SK-N-SH (cell line): ENCODE measurements at places on chromosomes 1 and 21.

- no peak overlapping the region for H3K4me3 ChIP-seq
- no peak overlapping the region for H3K27ac ChIP-seq
- no peaks in the 10 kb centered on the region for H3K4me1 ChIP-seq
- peaks cover 1% of the 10 kb centered on the region for H3K36me3 ChIP-seq
- H3K27me3 ChIP-seq = no peaks in the 10 kb centered on the region
Observed at GRCh38 chr21:36030581-36031189, 29.6 kb downstream of the SETD4 start.

GRCh38 chr21:20004367-20004766, 993.8 kb upstream of the NCAM2 start:
- no peaks in the 10 kb centered on the region for H3K36me3 ChIP-seq
- no peaks in the 10 kb centered on the region for H3K27me3 ChIP-seq
- H3K27ac ChIP-seq = no peak overlapping the region
- no peak for DNase-seq
- H3K4me3 ChIP-seq = no peak overlapping the region

GRCh38 chr21:44421901-44422840, 33.1 kb upstream of the LRRC3 start:
- no peaks in the 10 kb centered on the region for H3K36me3 ChIP-seq
- DNase-seq = no peak
- no peaks in the 10 kb centered on the region for H3K4me1 ChIP-seq
- H3K27me3 ChIP-seq = no peaks in the 10 kb centered on the region
- no peak overlapping the region for H3K4me3 ChIP-seq

- H3K4me3 ChIP-seq = peak overlapping the region; percentile 49; the same call in 1 of the 2 replicates
- DNase-seq = no peak
- H3K36me3 ChIP-seq = peaks cover under 1% of the 10 kb centered on the region
- peak overlapping the region; percentile 72 for H3K27ac ChIP-seq
Observed at GRCh38 chr1:180156201-180156600, 1.5 kb downstream of the QSOX1 start.

- H3K27ac ChIP-seq = no peak overlapping the region
- no peak overlapping the region for H3K4me3 ChIP-seq
- no peak for DNase-seq
- H3K36me3 ChIP-seq = no peaks in the 10 kb centered on the region
- H3K27me3 ChIP-seq = no peaks in the 10 kb centered on the region
- no peaks in the 10 kb centered on the region for H3K4me1 ChIP-seq
Observed at GRCh38 chr1:112172294-112172882, 182.9 kb upstream of the KCND3 start.

GRCh38 chr1:219813294-219813693, 115.1 kb downstream of the SLC30A10 start:
- H3K4me3 ChIP-seq = no peak overlapping the region
- no peaks in the 10 kb centered on the region for H3K27me3 ChIP-seq
- H3K36me3 ChIP-seq = no peaks in the 10 kb centered on the region
- DNase-seq = no peak
- H3K4me1 ChIP-seq = peaks cover 5% of the 10 kb centered on the region

DNA sequence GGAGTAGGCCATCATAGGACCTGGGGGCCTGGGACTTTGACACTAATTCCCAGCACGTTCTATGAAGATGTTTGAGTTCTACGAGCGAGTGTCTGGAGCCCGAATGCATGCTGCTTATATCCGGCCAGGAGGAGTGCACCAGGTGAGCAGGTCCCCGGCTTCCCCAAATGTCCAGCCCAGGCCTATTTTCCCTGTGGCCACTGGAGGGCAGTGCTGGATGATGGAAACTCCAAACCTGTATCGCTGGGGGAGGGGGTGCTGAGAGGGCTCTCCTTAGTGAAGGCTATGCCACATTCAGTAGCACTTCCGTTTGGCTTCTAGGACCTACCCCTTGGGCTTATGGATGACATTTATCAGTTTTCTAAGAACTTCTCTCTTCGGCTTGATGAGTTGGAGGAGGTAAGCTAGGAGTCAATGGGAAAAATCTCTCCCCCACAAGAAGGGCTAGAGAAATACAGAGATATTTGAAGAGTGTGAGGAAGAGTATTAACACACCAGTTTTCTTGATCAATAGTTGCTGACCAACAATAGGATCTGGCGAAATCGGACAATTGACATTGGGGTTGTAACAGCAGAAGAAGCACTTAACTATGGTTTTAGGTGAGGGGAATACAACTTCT, 5.2 kb upstream of the FCER1G start:
- no peak overlapping the region for H3K4me3 ChIP-seq
- H3K27ac ChIP-seq = no peak overlapping the region
- H3K27me3 ChIP-seq = no peaks in the 10 kb centered on the region
- H3K4me1 ChIP-seq = no peaks in the 10 kb centered on the region
- peak; percentile 84 for DNase-seq
- peaks cover 68% of the 10 kb centered on the region for H3K36me3 ChIP-seq

DNA sequence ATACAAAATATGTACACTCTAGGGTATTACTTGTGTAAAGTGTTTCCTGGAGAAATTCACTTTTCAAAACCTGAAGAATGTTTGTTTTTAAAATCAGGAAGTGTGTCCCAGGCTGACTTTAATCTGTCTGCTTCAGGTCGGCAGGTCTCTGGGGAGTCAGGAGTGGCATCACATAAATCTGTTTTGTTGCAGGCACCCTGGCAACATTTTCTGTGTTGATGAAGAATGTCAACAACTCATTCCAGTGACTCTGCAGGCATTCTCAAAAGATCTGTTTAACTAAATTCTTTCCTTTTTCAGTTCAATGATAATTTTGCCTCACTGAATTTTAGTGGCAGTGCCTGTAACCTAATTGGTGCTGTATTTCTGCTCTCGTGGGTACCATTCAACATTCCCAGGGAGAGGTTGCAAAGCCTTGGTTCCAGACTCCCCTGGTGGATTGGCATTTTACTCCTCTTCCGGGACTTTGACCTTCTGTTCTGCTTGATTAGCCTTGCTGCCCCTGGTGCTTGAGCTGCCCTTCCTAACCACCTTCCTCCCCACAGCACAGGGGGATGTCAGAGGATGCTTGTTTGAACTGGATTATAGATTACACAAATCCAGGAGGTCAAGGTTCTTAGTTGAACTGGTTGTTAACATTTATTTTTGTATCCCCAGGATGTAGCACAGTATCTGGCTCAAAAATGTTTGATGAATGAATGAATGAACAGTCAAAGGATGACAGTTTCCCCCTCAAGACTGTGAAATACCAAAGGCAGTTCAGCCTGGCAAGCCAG, 55.4 kb upstream of the LPGAT1 start:
- no peaks in the 10 kb centered on the region for H3K36me3 ChIP-seq
- H3K4me1 ChIP-seq = no peaks in the 10 kb centered on the region
- H3K27ac ChIP-seq = no peak overlapping the region
- no peak overlapping the region for H3K4me3 ChIP-seq
- no peaks in the 10 kb centered on the region; the same call in 1 of the 2 replicates for H3K27me3 ChIP-seq
- DNase-seq = no peak

GRCh38 chr21:44413566-44414290, 41.6 kb upstream of the LRRC3 start:
- no peaks in the 10 kb centered on the region for H3K36me3 ChIP-seq
- H3K4me1 ChIP-seq = no peaks in the 10 kb centered on the region
- DNase-seq = no peak

- no peak overlapping the region for H3K27ac ChIP-seq
- H3K36me3 ChIP-seq = no peaks in the 10 kb centered on the region
- no peaks in the 10 kb centered on the region for H3K4me1 ChIP-seq
- peaks cover 47% of the 10 kb centered on the region for H3K27me3 ChIP-seq
- DNase-seq = no peak
- no peak overlapping the region for H3K4me3 ChIP-seq
Observed at GRCh38 chr1:181318022-181318857, 165.1 kb upstream of the CACNA1E start.

DNA sequence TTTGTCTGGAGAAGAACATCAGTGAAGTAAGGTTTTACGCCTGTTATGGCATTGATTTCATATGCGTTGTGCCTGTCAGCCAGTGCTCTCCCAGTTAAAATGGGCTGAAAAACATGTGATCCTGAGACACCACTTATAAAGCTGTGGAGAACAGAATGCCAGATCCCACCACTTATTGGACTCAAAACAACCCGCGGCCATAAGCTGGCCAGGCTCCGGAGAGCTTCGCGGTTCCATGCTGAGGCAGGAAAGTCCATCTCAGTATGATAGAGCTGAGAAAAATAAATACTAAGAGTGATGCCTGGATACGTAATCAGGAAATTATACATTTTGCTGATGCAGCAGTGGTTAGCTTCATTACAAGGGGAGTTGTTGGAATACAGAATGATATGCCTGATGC, 5.1 kb downstream of the APOBEC4 start:
- DNase-seq = no peak
- H3K27me3 ChIP-seq = no peaks in the 10 kb centered on the region
- H3K4me3 ChIP-seq = no peak overlapping the region
- H3K27ac ChIP-seq = no peak overlapping the region
- no peaks in the 10 kb centered on the region; the same call in 1 of the 2 replicates for H3K4me1 ChIP-seq

DNA sequence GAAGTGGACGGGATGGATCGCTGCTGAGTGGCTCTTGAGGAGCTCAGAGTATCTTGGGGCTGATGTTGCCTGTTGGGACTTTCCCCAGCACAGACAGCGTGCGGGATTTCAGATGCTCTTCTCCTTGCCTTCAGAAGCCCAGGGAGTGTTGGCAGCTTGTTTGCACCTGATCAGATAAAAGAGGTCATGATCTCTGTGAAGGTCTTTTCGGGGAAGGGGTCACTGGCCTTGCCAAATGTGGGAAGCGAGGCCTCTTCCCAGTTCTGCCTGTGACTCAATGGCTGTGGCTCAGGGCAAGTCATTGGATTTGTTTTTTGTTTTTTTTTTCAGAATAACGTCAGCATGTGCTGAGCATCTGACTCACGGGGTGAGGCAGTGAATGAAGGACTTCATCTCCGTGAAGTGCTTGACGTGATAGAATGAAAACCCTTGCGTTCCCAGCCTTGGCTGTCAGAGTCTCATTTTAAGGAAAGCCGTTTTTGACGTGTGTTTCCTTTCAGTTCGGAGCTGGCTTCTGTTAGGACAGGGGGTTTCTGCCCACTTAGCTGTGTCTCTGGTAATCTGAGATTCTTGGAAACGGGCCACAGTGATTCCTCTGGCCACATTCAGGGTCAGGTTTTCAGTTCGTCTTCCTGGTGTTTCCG, 46.7 kb downstream of the GALNT2 start:
- no peak overlapping the region for H3K4me3 ChIP-seq
- peaks cover 45% of the 10 kb centered on the region for H3K4me1 ChIP-seq
- H3K27me3 ChIP-seq = no peaks in the 10 kb centered on the region

- no peaks in the 10 kb centered on the region for H3K27me3 ChIP-seq
- H3K36me3 ChIP-seq = peaks cover 12% of the 10 kb centered on the region; the same call in 1 of the 2 replicates
- H3K27ac ChIP-seq = no peak overlapping the region
- no peak overlapping the region for H3K4me3 ChIP-seq
- no peaks in the 10 kb centered on the region; the same call in 1 of the 2 replicates for H3K4me1 ChIP-seq
- DNase-seq = no peak
Observed at GRCh38 chr21:36250423-36251075, 69.4 kb upstream of the MORC3 start.

DNA sequence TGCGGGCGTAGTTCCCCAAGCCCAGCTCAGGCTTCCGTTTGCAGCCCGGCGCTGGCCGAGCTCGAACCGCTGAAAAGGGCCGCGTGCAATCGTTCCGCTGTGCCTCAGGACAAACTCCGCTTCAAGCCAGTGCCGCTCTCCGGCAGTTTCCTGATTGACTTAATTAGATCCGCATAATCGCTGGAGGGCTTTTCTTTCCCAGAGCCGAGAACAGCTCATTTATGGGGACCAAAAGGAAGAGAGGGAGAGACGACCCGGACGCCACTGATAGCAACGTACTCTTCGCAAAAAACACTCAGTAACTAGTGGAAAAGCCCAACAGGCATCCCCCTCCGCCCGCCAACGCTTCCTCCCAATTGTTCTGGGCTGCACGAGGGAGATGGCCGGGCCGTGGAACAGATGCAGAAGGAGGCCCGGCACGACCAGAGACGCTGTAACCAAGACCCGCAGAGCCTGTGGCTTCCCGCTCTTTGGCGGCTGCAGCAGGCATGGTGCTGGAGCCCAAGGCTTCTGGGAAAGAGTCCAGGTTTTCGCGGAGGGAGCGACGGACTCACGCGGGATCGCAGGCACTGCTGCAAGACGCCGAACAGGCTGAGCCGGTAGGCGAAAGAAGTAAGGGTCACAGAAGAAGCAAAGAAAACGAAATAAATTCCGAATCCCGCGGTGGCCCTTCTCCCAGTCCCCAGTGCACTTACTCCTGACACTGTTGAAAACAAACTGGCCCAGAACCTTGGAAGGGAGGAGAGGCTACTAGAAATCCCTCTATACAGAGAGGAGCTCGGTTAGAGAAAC, 3.6 kb upstream of the FOXD2 start:
- H3K27me3 ChIP-seq = peaks cover 49% of the 10 kb centered on the region
- H3K36me3 ChIP-seq = no peaks in the 10 kb centered on the region
- peak; percentile 58 for DNase-seq
- H3K4me3 ChIP-seq = peak overlapping the region; percentile 12; the same call in 1 of the 2 replicates

- H3K4me3 ChIP-seq = no peak overlapping the region
- H3K36me3 ChIP-seq = no peaks in the 10 kb centered on the region
- no peaks in the 10 kb centered on the region for H3K4me1 ChIP-seq
Observed at GRCh38 chr21:35163411-35163810, 114.3 kb upstream of the RUNX1 start.

DNA sequence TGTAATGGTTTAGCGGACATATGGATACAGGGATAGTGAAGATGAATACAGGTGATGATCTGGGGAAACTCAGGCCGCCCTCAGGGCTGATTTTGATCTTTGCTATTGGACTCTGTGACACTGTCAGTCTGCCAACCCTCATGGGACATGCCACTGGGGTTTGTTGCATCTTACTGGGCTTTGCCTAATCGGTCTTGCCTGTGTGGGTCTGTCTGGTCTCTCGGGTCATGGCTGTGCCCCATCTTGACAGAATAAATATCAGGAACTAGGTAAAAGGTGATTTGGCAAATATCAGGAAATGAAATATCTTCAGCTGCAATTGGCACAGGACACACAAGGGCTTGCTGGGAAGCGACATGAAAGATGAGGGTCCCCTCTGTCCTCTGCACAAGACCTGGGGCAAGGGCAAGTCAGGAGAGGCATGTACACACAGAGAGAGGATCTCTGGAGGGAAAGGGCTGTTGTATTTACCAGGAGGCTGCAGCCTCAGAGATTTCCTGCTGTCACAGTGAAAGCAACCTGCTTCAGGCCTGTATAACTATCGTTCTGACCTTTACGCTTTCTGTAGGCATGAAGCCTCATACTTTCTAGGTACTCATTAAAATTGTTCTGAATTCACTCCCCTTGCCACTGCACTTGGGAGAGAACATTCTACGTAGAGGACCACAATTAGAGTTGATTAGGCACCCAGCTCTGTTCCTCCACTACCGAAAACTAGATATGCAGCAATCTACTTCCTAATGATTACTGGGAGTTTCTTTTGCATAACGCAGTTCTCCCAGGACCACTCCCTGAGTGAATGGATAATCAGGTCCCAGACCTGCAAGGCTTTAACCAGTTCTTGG, 52.0 kb upstream of the GADD45A start:
- DNase-seq = peak; percentile 12
- no peaks in the 10 kb centered on the region for H3K36me3 ChIP-seq
- peaks cover 21% of the 10 kb centered on the region; the same call in 1 of the 2 replicates for H3K4me1 ChIP-seq
- H3K27me3 ChIP-seq = no peaks in the 10 kb centered on the region
